Psoas muscle (tissue), 8 donors: ENCODE measurements at places on chromosomes 11 and 22. TPM values are rescaled to one million over a fixed set of nuclear protein-coding genes. Genes with fewer than 3 reads are reported as not detected.

DNA sequence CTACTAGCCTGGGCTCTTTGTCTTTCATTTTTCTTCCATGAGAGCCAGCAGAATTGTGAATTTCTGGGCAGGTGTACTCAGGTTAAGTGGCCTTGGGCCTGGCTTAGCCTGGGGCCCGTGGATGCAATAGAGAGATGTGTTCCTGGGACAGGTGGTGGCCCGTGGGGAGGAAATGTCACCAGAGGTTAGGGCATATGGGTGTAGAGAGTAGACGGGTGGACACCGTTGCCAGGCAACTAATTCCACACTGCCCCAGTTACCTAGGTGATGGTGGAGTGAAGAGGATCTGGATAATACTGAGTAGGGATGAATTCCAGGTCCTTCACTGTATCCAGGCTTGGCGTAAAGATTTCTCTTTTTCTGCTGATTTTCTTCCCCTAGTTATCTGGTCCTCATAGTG, 175.0 kb downstream of the INSC start:
- no peaks in the 10 kb centered on the region for H3K27me3 ChIP-seq
- no peaks in the 10 kb centered on the region for H3K36me3 ChIP-seq
- no peak overlapping the region for H3K27ac ChIP-seq
- H3K4me1 ChIP-seq: no peaks in the 10 kb centered on the region
- H3K4me3 ChIP-seq: no peak overlapping the region

DNA sequence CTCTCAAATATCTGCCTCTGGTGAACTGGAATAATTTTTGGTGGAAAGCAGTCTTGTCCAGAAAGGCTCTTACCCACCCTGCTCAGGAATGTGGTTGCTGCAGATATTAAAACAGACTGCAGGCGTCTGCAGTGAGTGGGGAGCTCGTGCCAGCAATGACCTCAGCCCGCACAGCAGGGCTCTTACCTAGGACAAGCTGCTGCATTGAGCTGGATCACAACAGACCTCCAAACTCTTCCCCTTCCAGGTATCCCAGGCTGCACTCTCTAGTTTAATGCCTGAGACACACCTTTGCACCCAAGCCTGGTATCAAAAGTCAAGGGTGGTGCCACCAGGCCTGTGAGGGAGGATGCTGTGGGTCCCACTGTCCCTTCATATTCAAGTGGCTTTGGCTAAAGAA, 69.7 kb upstream of the CDON start:
- DNase-seq: peak; percentile 62
- no peak overlapping the region for H3K27ac ChIP-seq
- H3K4me1 ChIP-seq: no peaks in the 10 kb centered on the region
- peaks cover 2% of the 10 kb centered on the region for H3K27me3 ChIP-seq

GRCh38 chr11:110298301-110298765, 1.9 kb upstream of the RDX start:
- no peaks in the 10 kb centered on the region for H3K36me3 ChIP-seq
- peaks cover 24% of the 10 kb centered on the region for H3K4me1 ChIP-seq
- H3K27ac ChIP-seq: no peak overlapping the region
- no peak overlapping the region for H3K4me3 ChIP-seq

DNA sequence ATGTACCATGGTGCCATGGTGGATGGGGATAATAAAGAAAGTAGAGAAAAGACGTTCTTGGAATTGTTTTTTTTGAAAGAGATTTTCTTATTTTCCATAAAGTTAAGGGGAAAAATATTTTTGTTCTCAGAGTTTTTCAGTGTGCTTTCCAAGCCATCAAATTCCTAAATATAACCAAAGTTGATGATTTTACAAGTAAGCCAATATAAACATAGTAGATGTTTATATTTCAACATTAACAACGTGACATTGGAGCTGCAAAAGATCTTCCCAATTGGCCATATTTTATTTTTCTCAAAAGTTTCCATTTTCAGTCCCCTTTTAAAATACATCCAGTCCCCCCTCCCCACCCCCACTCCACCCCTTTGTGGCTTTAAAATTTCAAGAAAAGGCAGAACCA, 80.9 kb upstream of the PICALM start:
- no peaks in the 10 kb centered on the region for H3K36me3 ChIP-seq
- no peak overlapping the region for H3K27ac ChIP-seq
- peaks cover 18% of the 10 kb centered on the region for H3K4me1 ChIP-seq
- no peak overlapping the region for H3K4me3 ChIP-seq

GRCh38 chr22:38066381-38067027, 9.3 kb downstream of the PICK1 start:
- H3K27me3 ChIP-seq: no peaks in the 10 kb centered on the region
- H3K36me3 ChIP-seq: peaks cover 30% of the 10 kb centered on the region
- H3K4me3 ChIP-seq: no peak overlapping the region
- H3K4me1 ChIP-seq: peaks cover 55% of the 10 kb centered on the region
- H3K27ac ChIP-seq: peak overlapping the region; percentile 95

DNA sequence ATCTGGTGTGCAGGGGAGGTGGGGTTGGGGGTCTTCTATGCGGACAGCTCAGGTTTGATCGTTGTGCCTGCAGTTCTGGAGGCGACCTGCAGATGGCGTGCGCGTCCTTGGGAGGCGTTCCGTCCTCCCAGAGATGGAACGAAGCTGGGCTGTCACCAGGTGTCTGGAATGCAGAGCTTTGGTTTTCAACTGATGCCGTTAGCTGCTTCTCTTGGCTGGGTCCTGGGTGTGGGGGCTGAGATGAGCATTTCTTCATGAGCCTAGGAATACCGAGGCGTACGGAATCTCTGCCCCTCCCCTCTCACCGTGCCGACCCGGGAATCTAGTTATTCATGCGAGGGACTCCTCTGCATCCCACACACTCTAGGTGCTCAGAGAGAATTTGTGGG, 98.6 kb downstream of the CEP164 start:
- H3K4me1 ChIP-seq: no peaks in the 10 kb centered on the region
- H3K27ac ChIP-seq: no peak overlapping the region
- H3K27me3 ChIP-seq: peaks cover 4% of the 10 kb centered on the region
- peak; percentile 79 for DNase-seq

DNA sequence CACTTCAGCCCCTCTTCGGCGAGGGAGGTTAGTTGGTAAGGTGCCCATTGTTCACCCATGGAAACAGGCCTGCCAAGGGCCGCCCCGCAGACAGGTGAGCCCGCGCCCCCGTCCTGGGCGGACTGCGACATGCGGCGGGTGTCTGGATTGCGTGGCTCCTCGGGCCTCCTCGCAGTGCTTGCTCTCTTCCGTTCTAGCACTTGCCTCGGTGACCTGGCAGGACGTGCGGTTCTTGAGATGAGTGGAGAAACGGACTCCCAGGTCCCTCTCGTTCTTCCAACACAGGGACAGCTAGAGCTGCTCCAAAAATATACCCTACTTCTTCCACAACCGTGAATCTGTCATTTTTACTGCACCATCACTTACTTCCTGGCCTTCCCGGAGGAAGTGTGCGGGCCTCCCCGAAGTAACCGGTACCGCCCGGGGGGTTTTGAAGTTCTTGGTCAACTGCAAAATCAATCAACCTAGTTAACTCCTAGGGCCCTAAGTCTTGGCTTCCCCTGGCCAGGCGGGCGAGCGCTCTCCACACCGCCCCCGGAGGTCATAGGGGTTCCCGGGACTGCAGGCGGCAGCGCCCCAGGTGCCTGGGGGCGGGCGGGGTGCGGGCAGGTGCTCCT, 745 bp upstream of the ZBTB44 start:
- H3K4me1 ChIP-seq: peaks cover 30% of the 10 kb centered on the region
- no peaks in the 10 kb centered on the region for H3K36me3 ChIP-seq
- DNase-seq: peak; percentile 57
- no peaks in the 10 kb centered on the region for H3K27me3 ChIP-seq
- H3K27ac ChIP-seq: peak overlapping the region; percentile 90
- peak overlapping the region; percentile 96 for H3K4me3 ChIP-seq

DNA sequence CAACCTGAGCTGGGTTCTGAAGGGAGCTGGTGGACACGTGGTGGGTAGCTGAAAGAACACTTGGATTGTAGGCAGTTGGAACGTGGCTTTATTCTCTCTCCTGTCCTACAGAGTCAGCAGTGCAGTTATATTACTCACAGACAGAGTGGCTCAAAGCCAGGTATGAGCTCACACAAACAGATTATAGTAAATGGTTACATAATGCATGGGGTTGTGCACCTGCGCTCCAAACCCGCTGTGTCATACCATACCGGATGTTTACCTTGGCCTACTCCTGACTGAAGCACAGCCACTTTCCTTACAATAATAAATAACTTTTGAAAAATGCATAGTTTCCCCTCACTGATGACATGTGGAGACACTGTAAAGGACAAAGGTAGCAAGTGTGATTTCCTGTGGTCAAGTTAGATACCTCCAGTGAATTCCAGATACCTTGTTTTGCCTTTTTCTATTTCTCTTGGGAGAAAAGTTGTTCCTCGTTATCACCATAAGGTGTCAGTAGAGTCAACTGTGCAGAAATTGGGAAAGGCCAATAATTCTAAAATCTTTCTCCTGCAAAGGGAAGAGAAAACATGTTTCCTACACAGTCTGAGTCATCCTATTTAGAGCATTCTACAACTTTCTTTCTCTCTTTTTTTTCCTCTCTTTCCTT, 13.5 kb downstream of the MS4A6A start:
- no peak for DNase-seq
- H3K27me3 ChIP-seq: no peaks in the 10 kb centered on the region
- H3K27ac ChIP-seq: no peak overlapping the region
- H3K4me1 ChIP-seq: no peaks in the 10 kb centered on the region

DNA sequence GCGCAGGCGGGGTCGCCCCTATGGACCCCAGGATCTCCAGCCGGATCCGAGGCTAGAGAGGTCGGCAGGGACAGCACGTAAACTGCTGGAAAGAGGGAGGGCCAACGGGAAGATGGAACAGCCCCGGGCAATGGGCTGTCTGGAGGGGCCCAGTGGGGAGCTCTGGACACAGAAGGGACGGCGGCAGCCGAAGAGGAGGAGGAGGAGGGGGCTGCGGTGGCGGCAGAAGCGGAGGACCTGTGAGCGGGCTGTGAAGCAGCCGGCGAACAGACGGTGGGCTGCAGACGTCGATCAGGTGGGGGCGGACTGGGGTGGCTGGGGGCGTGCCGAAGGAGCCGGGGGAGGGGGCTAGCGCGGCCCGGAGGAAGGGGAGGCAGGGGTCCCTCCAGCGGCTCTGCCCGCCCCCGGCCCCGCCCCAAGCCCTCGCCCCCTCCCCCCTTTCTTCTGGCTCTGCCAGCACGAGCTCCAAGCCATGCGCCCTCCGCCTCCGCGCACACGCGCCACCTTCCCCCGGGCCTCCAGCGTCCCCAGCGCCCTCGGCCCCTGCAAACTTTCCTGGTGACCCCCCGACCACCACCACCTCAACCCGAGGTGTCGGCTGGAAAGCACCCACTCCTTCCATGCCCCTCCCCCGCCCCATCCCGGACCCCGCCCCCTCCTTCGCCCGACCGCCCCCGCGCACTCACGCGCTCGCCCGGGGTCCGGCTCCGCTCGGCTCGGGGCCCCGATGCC, 432 bp downstream of the TNKS1BP1 start:
- DNase-seq: peak; percentile 80
- H3K4me3 ChIP-seq: peak overlapping the region; percentile 81
- no peaks in the 10 kb centered on the region for H3K27me3 ChIP-seq
- H3K27ac ChIP-seq: peak overlapping the region; percentile 87

DNA sequence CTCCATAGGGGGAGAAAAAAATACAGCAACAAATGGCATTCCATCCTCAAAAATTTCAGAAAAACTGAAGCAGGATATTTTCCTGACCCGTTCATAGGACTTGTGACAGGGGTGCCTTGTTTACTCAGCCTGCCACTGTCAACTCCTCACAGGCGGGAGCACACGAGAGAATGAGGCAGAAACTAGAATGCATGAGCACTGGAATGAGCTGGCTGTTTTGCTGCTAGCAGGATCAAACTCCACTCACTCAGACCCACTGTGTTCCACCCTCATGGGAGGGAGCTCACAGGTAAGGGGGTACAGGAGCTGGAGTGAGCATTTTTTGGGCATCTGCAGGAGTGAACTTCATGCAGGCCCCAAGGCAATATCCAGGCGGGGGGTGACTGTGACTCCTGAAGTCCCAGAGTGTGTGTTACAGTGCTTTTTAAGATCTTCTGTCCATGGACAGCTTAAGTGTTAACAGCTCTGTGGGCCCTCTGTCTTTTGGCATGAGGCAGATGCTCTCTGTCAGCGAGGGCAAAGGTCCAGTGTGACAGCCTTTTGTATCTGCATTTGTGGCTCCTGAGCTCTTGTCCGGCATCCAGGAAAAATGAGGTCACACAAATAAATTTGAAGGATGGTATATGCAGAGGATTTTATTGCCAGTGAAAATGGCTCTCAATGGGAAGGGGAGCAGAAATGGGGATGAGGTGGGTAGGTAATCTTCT, 905.7 kb upstream of the TENM4 start:
- no peak overlapping the region for H3K4me3 ChIP-seq
- no peak for DNase-seq
- H3K27me3 ChIP-seq: no peaks in the 10 kb centered on the region
- H3K36me3 ChIP-seq: no peaks in the 10 kb centered on the region

DNA sequence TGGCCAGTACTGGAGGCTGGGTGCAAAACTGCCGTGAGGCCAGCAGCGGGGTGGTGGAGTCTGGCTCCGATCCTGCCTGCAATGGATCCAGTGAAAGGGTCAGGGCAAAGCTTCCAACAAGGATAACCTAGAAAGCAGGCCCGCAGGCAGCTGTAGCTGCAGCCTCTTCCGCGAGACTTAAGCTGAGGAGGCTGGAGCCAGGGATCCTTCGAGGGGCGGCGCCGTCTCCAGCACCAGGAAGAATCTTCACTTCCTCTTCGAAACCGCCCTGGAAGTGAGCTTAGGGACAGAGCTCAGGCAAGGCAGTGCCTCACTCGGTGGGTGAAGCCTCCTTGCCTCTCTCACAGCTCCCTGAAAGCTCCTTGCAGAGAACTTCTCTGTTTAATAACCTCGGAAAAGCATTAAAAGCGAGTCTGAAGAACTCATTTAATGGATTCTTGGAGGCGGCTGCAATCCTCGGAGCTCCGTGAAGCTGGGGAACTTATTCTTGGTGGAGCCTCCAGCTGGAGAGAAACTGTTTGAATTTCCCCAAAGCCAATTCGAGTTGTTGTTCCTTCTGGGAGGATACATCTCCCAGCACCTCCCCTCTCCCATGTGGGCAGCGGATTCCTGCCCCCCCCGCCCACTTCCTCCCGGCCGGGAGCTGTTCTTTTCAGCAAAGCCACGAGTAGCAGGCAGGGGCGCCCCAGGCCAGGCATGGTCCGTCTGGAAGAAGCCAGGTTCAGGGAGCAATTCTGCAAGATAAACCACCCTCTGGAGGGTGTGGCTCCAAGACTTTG, 169.9 kb downstream of the CTTN start:
- peak overlapping the region; percentile 32 for H3K27ac ChIP-seq
- no peaks in the 10 kb centered on the region for H3K27me3 ChIP-seq
- H3K36me3 ChIP-seq: no peaks in the 10 kb centered on the region
- peak overlapping the region; percentile 60 for H3K4me3 ChIP-seq
- peak; percentile 68 for DNase-seq

- H3K4me1 ChIP-seq: no peaks in the 10 kb centered on the region
- H3K36me3 ChIP-seq: peaks cover 6% of the 10 kb centered on the region
- no peak overlapping the region for H3K4me3 ChIP-seq
- no peaks in the 10 kb centered on the region for H3K27me3 ChIP-seq
These were observed 35.6 kb upstream of the CABP7 start for GRCh38 chr22:29684244-29684643.

DNA sequence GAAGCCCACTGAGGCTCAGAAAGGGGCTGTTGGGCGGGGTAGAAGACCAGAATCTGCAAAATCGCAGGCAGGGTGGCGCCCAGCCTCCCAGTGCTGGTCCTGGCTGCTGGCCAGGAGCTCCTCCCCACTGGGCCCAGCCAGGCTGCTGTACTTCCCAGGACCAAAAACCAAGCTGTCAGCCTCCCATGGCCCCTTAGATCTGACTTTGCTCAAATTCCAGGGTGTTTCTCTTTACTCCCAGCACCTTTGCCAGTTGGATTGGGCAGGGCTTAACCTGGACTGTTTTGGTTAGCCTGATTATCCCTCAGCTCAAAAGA, 44.2 kb upstream of the WEE1 start:
- H3K4me1 ChIP-seq: no peaks in the 10 kb centered on the region
- H3K27ac ChIP-seq: no peak overlapping the region

The MS4A7 gene
- 5.4 TPM for total RNA-seq

The TMPRSS13 gene
- total RNA-seq: not detected

The DSCAML1 gene
- total RNA-seq: 0.13 TPM

The FAM111B gene
- total RNA-seq: not detected

The PHOX2A gene
- not detected for total RNA-seq

The TSPAN32 gene
- total RNA-seq: 0.13 TPM

The HBB gene
- 427 TPM for total RNA-seq

The PVALB gene
- total RNA-seq: not detected
